Activated naive CD8-positive, alpha-beta T cell treated with anti-CD3 and anti-CD28 coated beads for 36 hours (primary cell): ENCODE measurements at places on chromosomes 1 and 21.

DNA sequence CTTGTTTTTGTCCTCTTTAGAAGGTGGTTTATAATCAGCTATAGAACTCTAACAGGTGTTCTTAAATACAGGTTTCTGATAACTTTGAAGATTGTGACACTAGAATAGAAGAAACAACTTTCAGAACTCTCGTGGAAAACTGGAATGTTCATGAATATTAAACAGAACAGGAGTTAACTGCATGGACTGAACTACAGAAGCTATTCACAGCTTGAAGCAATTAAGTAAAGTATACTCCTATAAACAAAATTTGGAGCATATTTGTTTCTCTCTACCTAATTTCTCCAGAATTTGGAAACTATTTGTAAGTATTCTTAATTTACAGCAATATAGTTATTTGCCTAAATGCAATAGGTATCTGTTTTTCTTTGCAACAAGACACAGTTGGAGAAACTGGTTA is 824.8 kb downstream of the ADGRL2 start:
- H3K36me3 ChIP-seq, result no peaks in the 10 kb centered on the region
- no peak for DNase-seq

DNA sequence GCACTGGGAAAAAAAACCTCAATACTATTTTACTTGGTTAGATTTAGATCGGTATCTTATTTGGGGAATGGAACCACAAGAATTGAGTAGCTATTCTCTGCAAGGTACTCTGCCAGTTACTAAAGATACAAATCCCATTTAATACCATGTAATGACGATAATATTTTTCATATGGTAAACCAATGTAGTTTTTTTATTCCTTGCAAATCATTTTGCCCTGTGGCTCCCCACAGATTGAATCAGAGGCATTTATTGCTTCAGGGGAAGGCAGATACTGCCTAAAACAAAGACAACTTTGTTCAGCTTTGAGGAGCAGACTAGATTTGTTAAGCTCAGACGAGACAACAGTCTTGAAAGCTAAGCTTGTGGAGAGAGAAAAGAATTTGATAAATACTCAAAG is 226.7 kb upstream of the RUNX1 start:
- peaks cover 2% of the 10 kb centered on the region for H3K4me1 ChIP-seq
- no peak overlapping the region for H3K4me3 ChIP-seq
- no peaks in the 10 kb centered on the region for H3K36me3 ChIP-seq
- DNase-seq, result no peak
- no peaks in the 10 kb centered on the region for H3K27me3 ChIP-seq

- H3K4me3 ChIP-seq, result no peak overlapping the region
- peaks cover 26% of the 10 kb centered on the region for H3K4me1 ChIP-seq
- no peaks in the 10 kb centered on the region for H3K36me3 ChIP-seq
- no peaks in the 10 kb centered on the region for H3K27me3 ChIP-seq
- no peak overlapping the region for H3K27ac ChIP-seq
- DNase-seq, result no peak
Observed at GRCh38 chr1:66304128-66304527, 229.8 kb upstream of the SGIP1 start.

DNA sequence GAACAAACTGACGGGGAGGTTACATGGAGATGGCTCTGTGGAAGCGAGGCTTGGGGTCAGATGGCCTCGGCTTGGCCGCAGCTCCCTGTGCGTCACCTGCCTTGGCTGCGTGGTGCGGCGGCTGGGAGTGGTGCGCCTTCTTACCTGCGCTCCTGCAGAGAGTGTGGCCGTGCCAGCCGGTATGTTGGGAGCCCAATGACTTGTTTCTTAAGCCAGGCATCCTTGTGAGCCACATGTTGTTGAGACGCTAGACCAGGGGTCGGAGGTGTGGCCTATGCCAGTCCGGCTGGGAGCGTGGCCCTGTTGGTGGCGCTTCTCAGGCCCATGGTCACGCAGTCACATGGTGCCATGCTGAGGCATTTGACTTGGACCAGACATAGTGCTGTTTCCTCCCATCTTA is 10.5 kb downstream of the SLX9 start:
- peaks cover 2% of the 10 kb centered on the region for H3K4me1 ChIP-seq
- no peak overlapping the region for H3K4me3 ChIP-seq
- no peak for DNase-seq
- H3K27ac ChIP-seq, result no peak overlapping the region
- peaks cover 6% of the 10 kb centered on the region for H3K36me3 ChIP-seq
- no peaks in the 10 kb centered on the region for H3K27me3 ChIP-seq

DNA sequence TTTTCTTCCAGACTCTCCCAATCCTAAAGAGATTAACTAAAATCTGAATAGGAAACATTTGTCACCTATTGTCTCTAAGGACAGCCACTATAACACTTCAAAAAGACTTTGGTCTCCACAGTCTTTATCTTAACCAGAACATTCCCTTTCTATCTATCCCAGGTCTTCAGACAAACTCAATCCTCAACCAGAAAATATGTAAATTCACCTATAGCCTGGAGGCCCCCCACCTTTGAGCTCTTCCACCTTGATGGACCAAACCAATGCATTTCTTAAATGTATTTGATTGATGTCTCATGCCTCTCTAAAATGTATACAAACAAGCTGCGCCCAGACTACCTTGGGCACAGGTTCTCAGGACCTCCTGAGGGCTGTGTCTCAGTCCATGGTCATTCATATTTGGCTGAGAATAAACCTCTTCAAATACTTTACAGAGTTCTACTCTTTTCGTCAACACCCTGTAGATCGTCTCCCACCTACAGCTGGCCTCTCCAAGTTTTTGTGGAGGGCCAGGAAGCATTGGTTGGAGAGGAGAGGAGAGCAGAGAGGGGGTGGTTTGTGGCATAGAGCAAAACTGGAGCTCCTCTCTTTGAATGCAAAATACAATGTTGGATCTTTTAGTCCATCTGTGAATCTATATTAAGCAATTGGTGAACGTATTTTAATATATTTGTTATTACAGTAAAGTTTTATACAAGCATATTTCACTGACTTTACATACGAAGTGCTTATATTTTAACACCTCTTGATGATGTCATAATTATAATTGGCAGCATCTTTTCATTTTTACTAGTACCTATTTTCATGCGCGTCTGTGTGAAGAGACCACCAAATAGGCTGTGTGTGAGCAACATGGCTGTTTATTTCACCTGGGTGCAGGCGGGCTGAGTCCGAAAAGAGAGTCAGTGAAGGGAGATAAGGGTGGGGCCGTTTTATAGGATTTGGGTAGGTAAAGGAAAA is 230.7 kb upstream of the DUSP10 start:
- H3K27me3 ChIP-seq, result no peaks in the 10 kb centered on the region
- DNase-seq, result no peak
- no peak overlapping the region for H3K4me3 ChIP-seq
- no peak overlapping the region for H3K27ac ChIP-seq
- H3K36me3 ChIP-seq, result no peaks in the 10 kb centered on the region

- no peaks in the 10 kb centered on the region for H3K27me3 ChIP-seq
- peaks cover 61% of the 10 kb centered on the region for H3K4me1 ChIP-seq
- DNase-seq, result no peak
Observed at GRCh38 chr1:64934878-64935275, 31.5 kb downstream of the JAK1 start.

GRCh38 chr1:43858324-43858723 is 75.3 kb upstream of the ARTN start:
- H3K27ac ChIP-seq, result no peak overlapping the region
- H3K4me3 ChIP-seq, result no peak overlapping the region
- no peak for DNase-seq
- H3K36me3 ChIP-seq, result peaks cover 9% of the 10 kb centered on the region
- peaks cover 3% of the 10 kb centered on the region for H3K4me1 ChIP-seq

DNA sequence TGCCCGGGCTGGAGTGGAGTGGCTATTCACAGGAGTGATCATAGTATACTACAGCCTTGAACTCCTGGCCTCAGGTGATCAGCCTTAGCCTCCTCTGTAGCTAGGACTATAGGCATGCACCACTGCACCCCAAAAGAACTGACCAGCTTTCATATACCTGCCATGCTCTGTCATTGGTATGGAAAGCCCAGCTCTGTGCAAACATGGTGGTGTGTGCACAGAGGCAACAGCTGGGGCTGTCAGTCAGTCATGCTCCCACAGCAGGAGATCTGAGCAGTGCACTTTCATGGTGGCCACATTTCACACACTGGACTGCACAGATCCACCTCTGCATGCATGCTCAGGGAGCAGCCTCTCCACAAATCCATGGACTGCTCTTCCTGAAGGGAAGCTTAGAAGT is 8.8 kb upstream of the JAK1 start:
- peaks cover 5% of the 10 kb centered on the region for H3K4me1 ChIP-seq
- H3K27ac ChIP-seq, result no peak overlapping the region
- no peak overlapping the region for H3K4me3 ChIP-seq
- no peaks in the 10 kb centered on the region for H3K36me3 ChIP-seq
- no peak for DNase-seq
- no peaks in the 10 kb centered on the region for H3K27me3 ChIP-seq

- no peaks in the 10 kb centered on the region for H3K27me3 ChIP-seq
- H3K4me1 ChIP-seq, result no peaks in the 10 kb centered on the region
- DNase-seq, result no peak
- H3K4me3 ChIP-seq, result no peak overlapping the region
Observed at GRCh38 chr1:218765753-218766152, 407.9 kb upstream of the LYPLAL1 start.

- no peak overlapping the region for H3K4me3 ChIP-seq
- DNase-seq, result no peak
- H3K27me3 ChIP-seq, result no peaks in the 10 kb centered on the region
- no peak overlapping the region for H3K27ac ChIP-seq
Observed at GRCh38 chr1:21898326-21899200, 38.5 kb downstream of the HSPG2 start.

DNA sequence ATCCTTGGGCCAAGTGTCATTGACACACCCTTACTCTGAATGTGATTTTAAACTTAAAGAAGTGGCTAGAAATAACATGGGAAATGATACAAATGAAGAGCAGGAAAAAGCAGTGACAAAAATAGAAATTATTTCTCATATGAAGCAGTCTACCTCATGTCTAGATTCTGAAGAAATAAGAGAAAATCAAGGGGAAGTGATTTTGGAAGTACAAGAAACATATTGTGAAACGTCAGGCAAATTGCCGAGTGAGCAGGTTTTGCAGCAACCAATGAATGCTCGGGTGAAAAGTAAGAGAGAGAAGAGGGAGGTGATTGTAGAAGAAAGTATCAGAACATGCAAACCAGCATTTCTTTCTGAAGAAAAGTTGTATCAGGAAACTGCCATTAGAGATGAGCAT is 130.7 kb downstream of the MACF1 start:
- H3K27me3 ChIP-seq, result no peaks in the 10 kb centered on the region
- no peak overlapping the region for H3K27ac ChIP-seq
- DNase-seq, result no peak
- peaks cover 4% of the 10 kb centered on the region for H3K36me3 ChIP-seq
- H3K4me3 ChIP-seq, result no peak overlapping the region

GRCh38 chr1:242870966-242871365 is 346.5 kb upstream of the PLD5 start:
- H3K27ac ChIP-seq, result no peak overlapping the region
- no peaks in the 10 kb centered on the region for H3K4me1 ChIP-seq
- no peaks in the 10 kb centered on the region for H3K36me3 ChIP-seq
- H3K27me3 ChIP-seq, result peaks cover 6% of the 10 kb centered on the region
- H3K4me3 ChIP-seq, result no peak overlapping the region

DNA sequence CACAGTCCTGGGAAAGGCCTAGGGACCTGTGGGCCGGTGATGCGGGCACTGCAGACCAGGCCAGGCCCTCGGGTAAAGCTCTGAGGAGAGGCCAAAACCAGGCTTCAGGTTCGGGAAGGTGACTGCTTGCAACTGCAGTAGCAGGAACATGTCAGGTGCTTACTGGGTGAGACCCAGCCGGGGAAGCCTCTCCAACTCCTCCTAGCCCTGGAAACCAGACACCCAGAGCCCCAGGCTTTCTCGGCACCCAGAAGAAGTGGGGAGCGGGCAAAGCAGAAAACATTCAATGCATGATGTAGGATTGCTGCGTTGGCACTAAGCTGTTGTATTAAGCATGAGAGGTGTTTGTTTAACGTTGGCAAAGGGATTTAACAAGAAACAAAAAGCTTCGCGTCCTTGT is 20.2 kb upstream of the GNPAT start:
- no peaks in the 10 kb centered on the region for H3K27me3 ChIP-seq
- no peak for DNase-seq
- no peak overlapping the region for H3K27ac ChIP-seq
- H3K4me3 ChIP-seq, result no peak overlapping the region
- H3K36me3 ChIP-seq, result peaks cover 13% of the 10 kb centered on the region

GRCh38 chr1:171716616-171717015 is 25.2 kb downstream of the VAMP4 start:
- no peak for DNase-seq
- H3K27me3 ChIP-seq, result no peaks in the 10 kb centered on the region
- H3K36me3 ChIP-seq, result peaks cover 3% of the 10 kb centered on the region
- H3K27ac ChIP-seq, result no peak overlapping the region
- H3K4me3 ChIP-seq, result no peak overlapping the region

DNA sequence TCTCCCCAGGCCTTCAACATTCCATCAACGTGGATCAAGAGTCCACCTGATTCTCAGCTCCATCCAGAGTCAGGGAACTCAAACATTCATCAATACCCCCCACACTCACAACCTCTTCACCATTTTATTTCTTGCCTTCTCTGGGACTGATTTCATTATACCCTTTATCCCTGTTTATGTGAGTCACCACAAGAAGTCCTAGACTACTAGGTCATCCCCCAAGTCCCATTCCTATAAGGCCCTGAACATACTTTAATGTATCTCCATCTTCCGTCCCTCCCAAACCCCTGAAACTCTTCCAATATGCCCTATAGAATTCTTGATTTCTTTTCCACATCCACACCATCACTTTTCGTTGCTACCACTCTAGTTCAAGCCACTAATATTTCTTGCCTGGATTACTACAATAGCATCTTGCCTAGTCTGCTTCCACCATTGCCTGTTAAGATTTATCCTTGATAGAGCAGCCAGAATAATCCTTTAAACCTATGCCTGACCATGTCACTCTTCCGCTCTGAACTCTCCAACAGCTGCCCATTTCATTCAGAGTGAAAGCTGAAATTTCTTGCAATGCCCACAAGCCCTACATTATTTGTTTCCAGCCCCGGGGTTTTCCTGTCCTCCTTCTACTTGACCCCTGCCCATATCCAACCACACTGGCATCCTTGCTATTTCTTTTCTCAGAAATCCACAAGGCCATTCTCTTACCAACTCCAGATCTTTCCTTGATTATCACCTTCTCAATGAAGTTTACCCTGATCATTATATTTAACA is 9.4 kb upstream of the SAMD13 start:
- H3K4me1 ChIP-seq, result no peaks in the 10 kb centered on the region
- no peak overlapping the region for H3K27ac ChIP-seq
- peaks cover 7% of the 10 kb centered on the region for H3K36me3 ChIP-seq
- no peak for DNase-seq
- no peaks in the 10 kb centered on the region for H3K27me3 ChIP-seq

- no peak overlapping the region for H3K27ac ChIP-seq
- no peaks in the 10 kb centered on the region for H3K4me1 ChIP-seq
- no peak for DNase-seq
- no peaks in the 10 kb centered on the region for H3K36me3 ChIP-seq
- H3K4me3 ChIP-seq, result no peak overlapping the region
Observed at GRCh38 chr1:29496701-29497100, 260.4 kb downstream of the PTPRU start.

GRCh38 chr1:225767634-225768540 is 9.7 kb upstream of the SRP9 start:
- no peaks in the 10 kb centered on the region for H3K36me3 ChIP-seq
- no peak for DNase-seq
- no peak overlapping the region for H3K4me3 ChIP-seq
- H3K27me3 ChIP-seq, result no peaks in the 10 kb centered on the region

- H3K27ac ChIP-seq, result no peak overlapping the region
- H3K36me3 ChIP-seq, result peaks cover 22% of the 10 kb centered on the region
- no peak overlapping the region for H3K4me3 ChIP-seq
- H3K4me1 ChIP-seq, result peaks cover 12% of the 10 kb centered on the region
- no peaks in the 10 kb centered on the region for H3K27me3 ChIP-seq
Observed at GRCh38 chr1:5959087-5959486, 33.1 kb downstream of the NPHP4 start.

- peaks cover 39% of the 10 kb centered on the region for H3K36me3 ChIP-seq
- peak overlapping the region; percentile 38 for H3K4me3 ChIP-seq
- peaks cover 43% of the 10 kb centered on the region for H3K4me1 ChIP-seq
- no peak for DNase-seq
Observed at GRCh38 chr1:221753828-221754188, 11.9 kb upstream of the DUSP10 start.
